ENCODE measurements at places on chromosomes 4 and X. TPM values are rescaled to one million over a fixed set of nuclear protein-coding genes. Genes with fewer than 3 reads are reported as not detected.

GRCh38 chr4:36358173-36358572, 76.8 kb downstream of the DTHD1 start:
- H3K27ac ChIP-seq, result no peak overlapping the region
- no peaks in the 10 kb centered on the region for H3K4me1 ChIP-seq
- no peak for DNase-seq
- no peak overlapping the region for H3K4me3 ChIP-seq
- H3K36me3 ChIP-seq, result no peaks in the 10 kb centered on the region

Gene CYP2U1
- 14.7 TPM for total RNA-seq

DNA sequence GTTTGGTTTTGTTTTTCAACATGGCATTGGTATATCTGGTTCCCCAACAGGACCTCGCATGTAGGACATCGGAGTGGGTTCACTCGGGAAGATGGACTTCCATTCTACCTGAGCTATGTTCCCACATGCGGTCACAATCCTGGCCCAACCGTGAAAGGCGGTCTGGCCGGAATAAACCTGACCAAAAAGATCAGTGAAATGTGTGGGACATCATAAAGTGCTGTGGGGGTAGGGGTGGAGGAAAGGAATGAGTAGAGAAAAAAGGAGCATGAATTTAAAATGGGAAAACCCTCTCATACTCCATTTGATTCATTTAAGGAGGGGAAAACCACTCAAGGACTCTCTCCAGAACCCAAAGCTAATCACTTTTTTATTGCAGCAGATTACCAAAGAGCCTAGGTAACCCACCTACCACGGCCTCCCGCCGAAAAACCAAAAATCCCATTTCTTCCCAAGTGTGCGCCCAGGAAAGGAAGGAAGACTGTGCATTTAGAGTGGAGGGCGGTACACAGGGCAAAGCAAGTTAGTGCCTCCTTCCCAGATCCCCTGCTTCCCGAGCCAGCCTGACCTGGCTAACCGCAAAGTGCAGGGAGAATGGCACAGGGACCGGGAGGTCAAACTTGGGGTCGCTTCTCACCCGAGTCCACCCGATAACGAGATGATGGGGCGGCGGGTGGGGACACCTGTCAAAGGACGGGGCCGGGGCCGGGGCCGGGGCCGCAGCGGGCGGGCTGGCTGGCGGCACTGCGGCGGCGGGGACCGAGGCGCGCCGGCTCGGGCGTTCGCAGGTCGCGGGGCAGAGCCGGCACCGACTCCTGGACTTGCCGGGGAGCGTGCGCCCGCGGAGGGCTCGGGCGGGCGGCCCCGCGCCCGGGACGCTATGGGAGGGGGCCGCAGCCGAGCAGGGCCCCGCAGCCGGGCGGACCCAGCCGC, 669 bp downstream of the TMEM150C start:
- H3K4me1 ChIP-seq, result no peaks in the 10 kb centered on the region
- no peaks in the 10 kb centered on the region for H3K27me3 ChIP-seq
- no peak for DNase-seq

Gene CTSO
- 77.8 TPM for total RNA-seq

GRCh38 chrX:68511255-68511654, 12.4 kb downstream of the YIPF6 start:
- H3K36me3 ChIP-seq, result no peaks in the 10 kb centered on the region
- peak; percentile 35 for DNase-seq
- H3K4me3 ChIP-seq, result no peak overlapping the region
- H3K4me1 ChIP-seq, result no peaks in the 10 kb centered on the region
- H3K27ac ChIP-seq, result no peak overlapping the region
- H3K27me3 ChIP-seq, result no peaks in the 10 kb centered on the region

Gene CDS1
- total RNA-seq, result 3.7 TPM

DNA sequence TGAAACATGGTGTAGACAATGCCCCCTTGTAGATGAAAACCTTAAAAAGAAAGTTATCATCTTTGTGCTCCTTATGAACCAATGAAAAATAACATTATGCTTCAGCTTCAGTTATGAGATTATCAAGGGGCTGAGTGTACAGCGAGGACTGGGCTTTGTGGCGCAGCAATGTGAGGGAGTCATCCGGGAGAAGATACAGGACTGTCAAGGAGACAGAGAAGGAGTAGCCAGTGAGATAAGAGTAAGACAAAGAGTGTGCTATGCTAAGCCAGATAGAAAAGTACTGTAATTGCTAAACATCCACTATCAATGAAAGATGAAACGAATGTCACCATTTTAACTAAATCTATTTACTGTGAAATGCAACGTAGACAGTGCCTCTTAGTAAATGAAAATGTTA, 3.6 kb upstream of the KLHL15 start:
- H3K27me3 ChIP-seq, result peaks cover 4% of the 10 kb centered on the region
- no peaks in the 10 kb centered on the region for H3K4me1 ChIP-seq
- no peaks in the 10 kb centered on the region for H3K36me3 ChIP-seq
- DNase-seq, result no peak
- H3K4me3 ChIP-seq, result no peak overlapping the region

- H3K4me1 ChIP-seq, result no peaks in the 10 kb centered on the region
- no peak overlapping the region for H3K27ac ChIP-seq
- H3K4me3 ChIP-seq, result no peak overlapping the region
- peak; percentile 27 for DNase-seq
Observed at GRCh38 chr4:173835903-173836302, 305.9 kb upstream of the HAND2 start.

DNA sequence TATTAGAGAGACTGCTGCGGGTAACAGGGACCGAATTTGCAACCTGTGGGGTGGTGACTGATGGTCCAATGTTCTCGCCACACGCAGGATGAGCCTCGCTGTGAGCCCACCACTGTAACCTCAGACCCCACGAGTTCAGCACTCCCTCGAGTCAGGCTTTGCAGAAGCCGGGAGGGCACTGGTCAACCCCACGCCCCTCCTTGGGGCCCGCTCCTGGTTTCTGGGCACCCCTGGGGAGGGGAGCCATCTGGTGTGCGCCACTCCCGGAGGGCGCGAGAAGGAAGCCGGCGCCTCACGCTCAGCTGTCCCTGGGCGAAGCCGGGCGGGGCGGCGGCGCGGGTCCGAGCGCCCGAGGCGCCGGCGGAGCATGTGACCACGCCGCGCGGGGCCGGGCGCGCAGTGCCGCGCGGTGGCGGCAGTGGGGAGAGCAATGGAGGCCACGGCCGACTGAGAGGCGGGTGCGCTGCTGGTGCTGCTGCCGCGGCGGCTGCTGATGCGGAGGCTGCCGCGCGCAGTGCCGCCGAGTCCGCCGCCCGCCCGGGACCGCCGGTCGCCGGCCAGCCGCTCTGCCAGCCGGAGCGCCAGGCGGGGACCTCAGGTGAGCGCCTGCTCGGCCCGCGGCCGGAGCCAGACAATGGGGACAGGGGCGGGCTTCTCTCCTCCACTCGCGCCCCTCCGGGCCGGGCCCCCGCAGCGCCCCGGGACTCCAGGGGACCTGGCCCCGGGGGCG, 100.1 kb downstream of the CEP135 start:
- peak overlapping the region; percentile 53 for H3K27ac ChIP-seq
- peak; percentile 35 for DNase-seq
- H3K27me3 ChIP-seq, result no peaks in the 10 kb centered on the region
- no peaks in the 10 kb centered on the region for H3K36me3 ChIP-seq

DNA sequence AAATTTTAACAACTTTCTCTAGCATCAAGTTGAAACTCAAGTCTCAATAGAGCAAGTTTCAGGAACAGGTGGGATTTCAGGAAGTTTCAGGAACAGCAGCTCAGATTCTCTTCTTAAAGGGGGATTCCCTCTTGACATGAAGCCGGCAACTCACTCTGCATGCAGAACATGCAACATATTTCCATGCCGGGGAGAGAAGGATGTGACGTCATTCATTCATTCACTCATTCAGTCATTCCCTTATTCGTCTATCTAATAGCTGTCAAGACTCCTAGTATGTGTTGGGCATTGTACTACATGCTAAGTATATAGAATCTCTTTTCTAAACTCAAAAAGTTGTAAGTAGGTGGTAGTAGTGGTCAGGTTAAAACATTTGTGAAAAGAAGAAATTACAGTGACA, 4.8 kb upstream of the FAM9A start:
- H3K27ac ChIP-seq, result no peak overlapping the region
- DNase-seq, result no peak
- no peak overlapping the region for H3K4me3 ChIP-seq
- no peaks in the 10 kb centered on the region for H3K27me3 ChIP-seq
- no peaks in the 10 kb centered on the region for H3K4me1 ChIP-seq

- no peak for DNase-seq
- no peaks in the 10 kb centered on the region for H3K27me3 ChIP-seq
- no peak overlapping the region for H3K4me3 ChIP-seq
- no peaks in the 10 kb centered on the region for H3K36me3 ChIP-seq
- H3K27ac ChIP-seq, result no peak overlapping the region
- no peaks in the 10 kb centered on the region for H3K4me1 ChIP-seq
Observed at GRCh38 chrX:99722094-99722493, 688.0 kb downstream of the PCDH19 start.

DNA sequence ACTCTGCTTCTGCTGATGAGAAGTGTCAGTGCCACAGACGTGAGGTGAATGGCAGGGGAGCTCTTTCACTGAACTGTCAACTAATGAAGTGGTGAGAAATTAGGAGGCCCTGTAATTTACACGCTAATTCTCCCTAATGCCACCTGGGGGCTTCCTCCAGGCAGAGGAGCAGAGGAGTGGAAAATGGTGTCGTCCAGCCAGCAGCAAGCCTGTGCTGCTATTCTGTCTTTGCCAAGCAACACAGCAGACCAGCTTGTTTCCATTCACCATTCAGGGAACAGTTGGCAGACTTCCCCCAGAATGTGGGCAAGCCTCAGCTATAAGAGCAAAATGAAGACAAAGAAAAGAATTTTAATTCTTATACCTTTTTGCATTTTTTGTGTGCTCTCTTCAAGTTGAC, 245.2 kb upstream of the TET2 start:
- no peaks in the 10 kb centered on the region for H3K36me3 ChIP-seq
- no peak overlapping the region for H3K4me3 ChIP-seq

Gene CFAP47
- total RNA-seq, result 0.09 TPM

DNA sequence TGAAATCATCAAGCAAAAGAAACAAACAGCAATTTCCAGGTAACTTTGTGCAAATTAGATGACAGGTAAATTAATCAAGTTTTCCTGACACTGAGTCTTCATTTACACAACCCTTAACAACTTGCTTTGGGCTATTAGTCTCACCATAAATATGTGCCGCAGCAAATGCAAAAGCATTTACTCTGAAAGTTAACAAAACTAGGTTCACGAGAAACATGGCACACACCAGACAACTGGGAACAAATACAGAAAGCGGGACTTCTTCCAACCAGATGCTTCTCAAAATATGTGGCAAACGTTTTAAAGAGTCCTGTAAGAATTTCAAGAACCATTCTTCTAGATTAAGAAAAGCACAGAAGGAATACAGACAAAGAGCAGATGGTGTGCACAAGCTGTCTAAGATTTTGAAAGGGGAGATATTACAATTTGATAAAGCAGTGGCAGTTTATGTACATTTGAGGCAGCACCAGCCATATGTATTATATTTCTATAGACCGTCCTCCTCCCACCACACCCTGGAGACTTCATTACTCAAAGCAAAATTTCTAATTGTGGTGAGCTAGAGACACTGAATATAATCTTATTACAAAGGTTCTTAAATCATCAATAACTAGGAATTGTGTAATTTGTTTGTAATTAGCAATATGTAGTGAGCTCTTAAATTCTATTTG, 192.5 kb upstream of the ADAMTS3 start:
- H3K27me3 ChIP-seq, result no peaks in the 10 kb centered on the region
- no peaks in the 10 kb centered on the region for H3K4me1 ChIP-seq
- H3K4me3 ChIP-seq, result no peak overlapping the region
- H3K36me3 ChIP-seq, result no peaks in the 10 kb centered on the region
- DNase-seq, result no peak
- H3K27ac ChIP-seq, result no peak overlapping the region

GRCh38 chr4:74638001-74638400, 156.3 kb downstream of the BTC start:
- H3K27ac ChIP-seq, result no peak overlapping the region
- no peak overlapping the region for H3K4me3 ChIP-seq
- no peak for DNase-seq

Gene GPRIN3
- total RNA-seq, result 2.9 TPM

DNA sequence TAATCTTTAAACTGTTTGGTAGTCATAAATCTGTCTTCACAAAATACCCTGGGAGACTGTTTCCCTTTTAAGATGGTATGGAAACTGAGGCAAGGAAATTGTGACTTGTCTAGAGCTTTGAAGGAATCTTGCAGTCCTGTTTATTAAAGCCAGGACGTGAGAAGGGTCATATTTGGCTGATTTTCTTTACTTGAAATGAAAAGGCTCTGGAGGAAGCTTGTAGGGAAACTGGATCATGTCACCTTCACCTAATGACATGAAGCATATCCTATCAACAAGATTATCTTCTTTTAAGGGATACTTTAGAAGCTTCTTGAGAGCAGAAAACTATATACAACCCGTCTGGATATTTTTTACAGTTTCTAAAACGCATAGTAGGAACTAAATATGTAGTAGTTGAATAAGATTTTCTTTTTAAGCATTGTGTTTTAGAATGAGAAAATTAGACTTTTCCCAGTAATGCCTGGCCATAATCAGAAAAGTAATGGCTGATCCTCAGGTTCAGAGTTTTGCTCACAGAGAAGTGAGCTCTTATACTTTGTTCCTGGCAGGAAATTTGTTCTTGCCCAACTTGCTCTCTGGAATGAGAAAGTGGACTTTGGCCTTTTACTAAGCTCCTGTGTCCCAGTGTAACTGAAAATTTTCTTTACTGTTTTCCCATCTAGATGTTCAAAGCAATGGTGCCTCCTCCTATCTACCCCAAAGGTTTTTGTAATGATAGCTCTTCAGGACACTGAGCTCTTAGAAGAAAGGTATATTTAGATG, 136.8 kb upstream of the AFF2 start:
- H3K27ac ChIP-seq, result no peak overlapping the region
- no peaks in the 10 kb centered on the region for H3K27me3 ChIP-seq
- no peaks in the 10 kb centered on the region for H3K4me1 ChIP-seq
- DNase-seq, result no peak
- no peak overlapping the region for H3K4me3 ChIP-seq

DNA sequence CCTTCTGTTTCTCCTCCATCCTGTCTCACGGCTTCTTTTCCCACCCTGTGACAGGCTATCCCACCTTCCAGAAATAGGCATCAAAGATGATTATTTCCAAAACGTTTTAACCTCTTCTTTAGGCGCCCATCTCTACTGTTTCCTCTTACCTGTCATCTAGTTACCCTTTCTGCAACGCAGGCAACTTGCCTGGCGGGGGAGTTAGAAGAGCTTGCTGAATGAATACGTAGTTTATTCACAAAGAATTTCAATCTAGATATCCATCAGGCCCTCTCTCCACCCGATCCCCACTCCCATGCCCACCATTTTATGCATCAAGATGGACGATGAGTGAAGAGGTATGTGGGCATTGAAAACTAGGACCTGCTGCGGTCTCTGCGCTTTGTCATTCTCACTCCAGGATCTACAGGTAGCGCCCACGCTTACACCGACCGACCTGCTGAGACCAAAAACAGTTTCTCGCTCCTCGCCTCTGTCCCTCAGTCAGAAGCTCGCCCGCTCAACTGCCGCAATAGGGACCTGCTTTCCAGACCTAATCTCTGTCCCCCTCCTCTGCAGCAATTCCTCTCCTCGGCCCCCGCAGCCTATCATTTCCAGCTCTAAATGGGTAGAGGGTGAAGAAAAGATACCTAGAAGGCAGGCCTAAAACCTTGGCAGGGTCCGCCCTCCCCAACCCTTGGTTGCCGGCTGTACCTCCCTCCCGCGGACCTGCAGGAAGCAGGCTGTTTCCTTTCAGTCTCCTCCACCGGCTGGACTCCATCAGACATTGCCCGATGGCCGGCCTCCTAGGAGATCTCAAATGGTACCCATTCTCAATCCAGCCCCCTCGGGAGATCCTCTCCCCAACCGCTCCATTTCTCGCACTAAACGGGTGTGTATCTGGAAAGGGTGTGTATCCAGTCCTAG, 624 bp downstream of the BEX5 start:
- no peak for DNase-seq
- H3K4me3 ChIP-seq, result peak overlapping the region; percentile 29
- peak overlapping the region; percentile 69 for H3K27ac ChIP-seq

Data from uterus (tissue), 4 donors.